ENCODE measurements at places on chromosomes 3 and 15. TPM values are rescaled to one million over a fixed set of nuclear protein-coding genes. Genes with fewer than 3 reads are reported as not detected.

- DNase-seq: no peak
Measured at GRCh38 chr15:42324308-42324707, 35.0 kb upstream of the CAPN3 start.

GRCh38 chr3:62981962-62982361 is 106.7 kb upstream of the CADPS start:
- no peak for DNase-seq

DNA sequence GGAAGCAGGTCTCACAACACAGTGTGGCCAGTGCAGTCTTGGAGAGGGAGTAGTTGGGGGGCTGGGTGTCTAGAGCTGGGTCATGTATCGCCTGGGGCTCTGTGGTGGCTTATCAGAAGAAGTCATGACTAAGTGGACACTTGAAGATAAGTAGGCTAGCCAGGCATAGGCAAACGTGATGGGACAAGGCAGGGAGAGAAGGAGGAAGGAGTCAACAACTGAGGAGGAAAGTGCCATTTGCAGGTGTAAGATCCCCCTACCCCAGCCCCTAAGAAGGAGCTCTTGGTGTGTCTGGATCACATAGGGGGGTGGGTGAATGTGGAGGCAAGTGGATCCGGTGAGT is 352.3 kb downstream of the LRTM1 start:
- DNase-seq: no peak

- DNase-seq: no peak
Measured at GRCh38 chr15:75360391-75360790, 8.0 kb downstream of the MAN2C1 start.

Gene CPA3
- not detected for total RNA-seq

GRCh38 chr3:181705086-181705480 is 6.6 kb upstream of the SOX2 start:
- peak; percentile 49 for DNase-seq

Gene FETUB
- total RNA-seq: not detected

DNA sequence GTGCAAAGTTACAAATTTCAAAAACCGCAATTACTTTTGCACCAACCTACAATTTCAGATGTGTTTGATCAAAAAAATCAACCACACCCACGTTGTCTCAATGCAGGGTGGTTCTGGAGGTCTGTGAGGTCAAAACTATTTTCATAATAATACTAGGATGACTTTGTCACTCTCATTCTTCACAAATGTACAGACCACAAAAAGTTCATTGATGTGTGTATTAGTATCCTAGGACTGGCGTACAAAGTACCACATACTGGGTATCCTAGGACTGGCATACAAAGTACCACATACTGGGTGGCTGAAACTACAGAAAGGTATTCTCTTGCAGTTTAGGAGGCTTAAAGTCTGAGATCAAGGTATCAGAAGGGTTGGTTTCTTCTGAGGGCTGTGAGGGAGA is 13.0 kb downstream of the SUCLG2 start:
- no peak for DNase-seq

Gene ST8SIA2
- total RNA-seq: 2.0 TPM

All from GM23338 (cell line).